ENCODE measurements at places on chromosomes 5 and 9.

GRCh38 chr5:79081779-79082178 is 12.2 kb downstream of the BHMT2 start:
- no peak for DNase-seq

DNA sequence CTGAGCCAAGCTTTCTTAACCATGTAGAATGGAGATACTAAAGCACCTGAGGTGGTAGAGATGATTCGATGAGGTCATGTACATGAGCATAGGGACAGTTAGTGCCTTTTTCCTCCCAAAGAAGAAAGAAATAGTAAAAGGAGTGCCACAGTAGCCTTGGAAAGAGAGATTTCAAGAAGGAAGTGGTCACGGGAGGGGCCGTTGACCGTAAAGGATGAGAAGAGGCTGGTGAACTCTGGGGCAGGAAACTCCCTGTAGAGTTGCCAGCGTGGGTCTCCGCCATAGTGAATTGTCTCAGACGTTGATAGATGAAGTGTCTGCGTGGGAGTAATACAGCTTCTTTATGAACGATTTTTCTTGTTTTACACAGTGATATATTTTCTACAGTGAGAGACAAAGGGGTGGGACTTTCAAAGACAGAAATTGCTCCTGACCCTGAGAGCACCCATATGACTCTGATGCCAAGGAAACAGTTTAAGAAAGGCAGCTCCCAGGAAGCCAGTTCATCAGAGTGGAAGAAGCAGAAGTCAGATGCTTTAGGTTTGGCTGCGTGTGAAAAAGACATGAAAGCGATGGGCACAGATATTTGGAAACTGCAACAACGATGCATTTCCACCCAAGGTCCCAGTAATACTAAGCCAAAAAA is 41.3 kb downstream of the UGCG start:
- peak; percentile 41 for DNase-seq

DNA sequence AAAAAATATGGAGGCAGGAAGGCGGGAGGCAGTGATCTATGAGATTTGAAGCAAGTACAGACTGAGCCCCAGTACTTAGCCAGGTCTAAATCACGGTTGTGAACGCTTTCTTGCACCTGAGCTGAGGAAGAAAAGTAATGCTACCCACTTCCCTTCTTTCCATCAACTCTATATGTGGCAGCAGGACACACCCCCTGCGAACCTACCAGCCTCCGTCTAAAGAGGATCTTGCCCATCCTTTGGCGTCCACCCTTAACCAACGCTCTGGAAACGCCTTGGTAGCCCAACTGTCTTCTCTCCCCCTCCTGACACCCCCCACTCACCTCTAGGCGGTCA is 545 bp downstream of the HMGCS1 start:
- no peak for DNase-seq

GRCh38 chr5:174056064-174056847 is 10.8 kb downstream of the NSG2 start:
- DNase-seq: no peak

DNA sequence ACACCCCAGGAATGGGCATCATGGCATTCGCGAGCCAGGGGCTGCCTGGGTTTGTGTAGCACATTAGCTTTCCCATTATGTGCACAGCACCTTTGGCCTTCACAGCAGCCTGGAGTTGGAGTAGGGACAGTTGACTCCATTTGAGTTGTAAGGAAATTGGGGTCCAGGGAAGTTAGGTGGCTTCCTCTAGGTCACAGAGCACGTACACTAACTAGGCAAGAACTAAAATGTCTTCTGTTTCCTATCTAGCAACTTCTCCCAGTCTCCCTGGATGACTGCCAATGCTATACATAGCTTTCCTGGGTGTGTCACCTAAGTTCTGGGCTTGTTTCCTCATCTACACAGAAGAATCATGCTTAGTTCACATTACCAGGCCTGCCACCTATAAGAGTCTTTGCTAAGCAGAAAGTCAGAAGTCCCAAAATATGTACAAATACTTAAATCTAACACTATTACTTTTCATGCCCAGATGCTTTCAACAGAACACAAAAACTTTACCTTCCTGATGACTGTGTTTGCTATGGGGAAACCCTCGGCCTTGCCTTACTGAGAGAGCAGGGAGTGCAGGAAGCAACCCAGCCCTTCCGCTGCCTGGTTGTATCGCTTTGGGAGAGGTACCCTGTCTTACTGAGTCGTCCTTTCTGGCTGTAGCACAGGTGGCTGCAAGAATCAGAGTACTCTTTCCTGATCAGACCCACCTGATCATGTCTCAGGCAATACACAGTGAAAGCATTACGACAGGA is 12.0 kb downstream of the MACROH2A1 start:
- DNase-seq: no peak

DNA sequence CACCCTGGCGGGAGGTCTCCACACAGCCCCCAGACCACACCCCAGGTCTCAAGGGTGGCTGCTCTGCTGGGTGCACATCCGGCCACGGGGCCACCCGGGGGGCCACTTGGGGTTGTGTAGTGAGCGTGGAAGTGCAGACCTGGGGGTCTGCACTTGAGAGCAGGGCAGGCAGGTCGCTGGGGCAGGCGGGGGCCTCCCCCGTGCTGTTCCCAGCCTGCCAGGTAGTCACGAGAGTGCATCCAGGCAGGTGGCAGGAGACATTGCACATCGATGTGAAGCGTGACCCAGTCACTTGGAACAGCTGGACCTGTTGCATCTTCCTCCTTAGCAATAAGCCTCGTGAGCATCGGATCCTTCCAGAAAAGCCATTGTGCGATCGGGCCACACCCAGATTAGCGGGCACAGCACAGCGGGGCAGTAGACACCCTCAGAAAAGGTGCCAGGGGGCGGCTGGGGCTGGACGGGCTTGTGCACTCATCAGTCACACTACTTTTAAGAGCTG is 4.8 kb upstream of the ENTPD8 start:
- DNase-seq: no peak

DNA sequence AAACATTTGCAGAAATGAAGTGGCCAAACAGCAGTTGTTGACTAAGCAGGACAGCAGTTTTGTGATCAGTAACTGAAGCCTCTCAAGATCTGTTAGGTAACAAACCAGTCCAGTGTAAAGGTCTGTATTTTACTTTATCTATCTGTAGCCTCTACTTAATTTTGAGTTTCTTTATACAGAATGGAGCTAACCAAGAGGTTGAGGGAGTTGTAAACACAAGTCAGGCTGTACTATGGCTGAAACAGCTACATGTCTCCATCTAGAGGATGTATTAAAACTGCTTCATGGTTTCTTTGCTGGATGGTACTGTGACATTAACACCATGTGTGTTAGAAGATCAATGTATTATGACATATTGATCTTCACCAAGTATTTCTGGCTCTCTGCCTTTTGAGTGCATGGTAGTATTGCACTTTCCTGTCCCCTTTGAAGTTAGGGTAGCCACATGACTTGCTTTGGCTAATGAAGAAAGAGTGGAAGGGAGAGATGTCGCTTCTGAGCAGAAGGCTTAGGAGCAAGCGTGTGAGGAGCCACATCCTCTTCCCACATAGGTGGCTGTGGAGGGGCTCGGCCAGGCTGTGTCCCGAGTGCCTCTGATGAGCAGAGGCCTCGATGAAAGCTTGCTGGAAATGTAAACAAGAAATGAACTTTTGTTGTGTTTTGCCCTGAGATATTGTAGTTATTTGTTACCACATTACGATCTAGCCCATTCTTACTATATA is 105.6 kb upstream of the PCA3 start:
- DNase-seq: no peak

DNA sequence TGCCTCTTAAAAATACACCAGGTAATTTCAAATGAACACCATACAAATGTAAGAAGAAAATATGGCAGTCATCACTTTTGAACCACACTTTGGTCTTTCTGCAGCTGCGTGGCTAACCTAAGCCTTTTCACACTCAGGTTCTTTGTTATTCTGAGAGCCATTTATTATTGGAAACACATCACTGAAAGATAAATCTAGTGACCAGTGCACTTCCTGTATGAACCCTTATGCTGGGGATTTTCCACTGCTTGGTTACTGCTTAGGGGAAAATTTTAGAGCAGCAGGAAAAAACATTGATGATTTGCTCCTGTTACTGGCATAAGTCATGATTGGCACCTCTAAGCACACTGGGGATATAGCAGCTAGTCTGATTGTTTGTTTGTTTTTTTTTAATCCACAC is 58.6 kb upstream of the RANBP3L start:
- no peak for DNase-seq

DNA sequence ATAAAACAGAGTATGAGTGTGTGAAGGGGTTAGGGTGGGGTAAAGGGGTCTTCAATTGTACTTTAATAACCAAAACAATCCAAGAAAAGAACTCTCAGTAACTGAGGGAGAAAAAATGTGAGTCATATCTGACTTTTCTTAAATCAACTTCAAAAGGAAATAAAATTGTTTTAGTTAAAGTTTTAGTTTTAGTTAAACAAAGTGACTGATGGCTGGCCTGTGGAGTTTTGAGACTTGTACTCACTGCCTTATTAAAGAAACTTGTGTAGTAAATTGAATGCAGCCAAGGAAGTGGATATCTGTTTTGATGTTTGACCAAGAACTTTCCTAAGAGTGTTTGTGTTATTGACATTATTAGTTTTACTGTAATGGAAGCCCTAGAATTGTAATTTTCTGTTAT is 2032.6 kb downstream of the MAT2B start:
- no peak for DNase-seq

- DNase-seq: no peak
These were observed 432.2 kb downstream of the PIK3R1 start for GRCh38 chr5:68647743-68648142.

DNA sequence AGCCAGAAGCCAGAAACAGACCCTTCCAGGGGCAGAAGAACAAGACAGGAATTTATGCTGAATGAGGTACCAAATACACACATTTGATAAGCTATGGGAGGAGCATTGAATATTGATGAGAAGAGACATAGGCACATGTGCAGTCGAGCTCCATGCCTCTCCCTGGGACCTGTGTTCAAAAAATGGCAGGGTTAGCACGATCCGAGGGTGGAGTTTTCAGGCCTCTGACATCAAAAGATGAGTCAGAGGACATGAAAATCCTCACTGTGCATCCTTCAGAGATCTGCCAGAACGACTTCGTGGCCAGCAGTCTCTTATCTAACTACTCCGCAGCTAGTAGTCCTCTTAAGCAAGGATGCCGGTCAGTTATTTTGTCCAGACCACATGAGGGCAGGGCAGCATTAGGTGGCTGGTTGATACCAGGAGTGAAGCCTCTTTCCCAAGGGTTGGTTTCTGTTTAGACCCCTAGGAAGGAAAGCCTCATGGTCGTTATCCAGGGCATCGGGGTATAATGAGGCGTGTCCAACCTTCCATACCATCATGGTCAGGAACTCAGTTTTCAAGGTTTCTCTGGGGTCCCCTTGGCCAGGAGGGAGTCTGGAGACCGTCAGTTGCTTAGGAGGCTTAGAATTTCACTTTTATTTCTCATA is 11.6 kb upstream of the CMBL start:
- DNase-seq: no peak

DNA sequence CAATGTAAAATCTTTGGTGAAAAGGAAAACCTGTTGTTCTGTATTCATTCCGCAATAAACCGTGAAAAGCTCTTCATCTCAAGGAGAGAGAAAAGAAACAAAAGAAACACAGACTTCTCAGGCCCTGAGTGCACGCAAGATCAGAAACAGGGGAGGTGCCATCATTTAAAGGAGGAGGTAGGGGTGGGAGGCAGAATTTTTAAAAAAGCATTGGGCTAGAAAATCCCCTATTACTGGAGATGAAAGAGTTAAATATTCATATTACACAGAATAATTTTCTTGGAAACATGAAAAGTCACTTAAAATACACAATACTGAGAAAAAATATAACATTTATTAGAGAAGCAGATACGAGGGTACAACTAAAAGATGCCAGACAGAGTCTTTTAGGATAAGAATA is 56.3 kb downstream of the USP20 start:
- no peak for DNase-seq

- no peak for DNase-seq
These were observed 20.0 kb downstream of the ERAP2 start for GRCh38 chr5:96896276-96896675.

DNA sequence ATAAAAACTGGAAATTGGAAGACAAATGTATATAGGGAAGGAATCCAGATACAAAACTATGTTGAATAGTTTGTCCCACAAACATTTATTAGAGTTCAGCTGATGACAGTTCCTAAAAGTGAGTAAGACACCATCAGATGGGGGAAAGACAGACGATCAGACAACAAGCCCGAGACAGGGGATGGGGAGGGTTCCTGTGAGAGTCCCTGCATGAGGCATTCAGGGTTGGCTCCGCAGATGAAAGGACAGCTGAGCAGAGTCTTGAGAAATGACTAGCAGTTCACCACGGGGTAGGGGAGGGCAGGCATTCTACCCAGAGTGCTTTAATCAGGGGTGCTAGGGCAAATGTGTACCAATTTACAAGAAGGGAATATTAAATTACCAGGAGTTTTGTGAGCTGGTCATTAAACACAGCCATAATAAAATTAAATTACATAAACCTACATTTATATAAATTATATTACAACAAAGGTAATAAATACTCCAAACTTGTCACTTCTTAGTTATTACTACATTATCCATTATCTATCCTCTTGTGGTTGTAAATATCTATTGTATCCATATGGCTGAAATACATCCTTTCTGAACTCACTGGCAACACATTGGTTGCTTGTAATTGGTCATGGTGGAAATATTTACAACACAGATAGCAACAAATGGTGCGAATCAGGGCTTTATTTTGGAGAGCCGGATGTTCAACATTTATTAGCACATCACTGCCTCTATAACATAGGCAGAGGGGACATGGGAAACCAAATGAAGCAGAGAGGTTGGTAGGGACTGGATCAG is 27.8 kb downstream of the TNFSF15 start:
- peak; percentile 4 for DNase-seq

- DNase-seq: no peak
These were observed 1187.1 kb upstream of the WWC1 start for GRCh38 chr5:167104351-167104750.
